Esophagus squamous epithelium (tissue), 5 donors: ENCODE measurements at places on chromosomes 16 and 17. TPM values are rescaled to one million over a fixed set of nuclear protein-coding genes. Genes with fewer than 3 reads are reported as not detected.

The IGF2BP1 gene
- total RNA-seq: not detected

The SEZ6 gene
- not detected for total RNA-seq

The ARL5C gene
- total RNA-seq: not detected

The CD68 gene
- 32.1 TPM for total RNA-seq

The SOST gene
- total RNA-seq: 0.49 TPM

The C16orf86 gene
- 1.1 TPM for total RNA-seq

The DUSP14 gene
- 22.7 TPM for total RNA-seq

The DNAI2 gene
- total RNA-seq: not detected

The TCAP gene
- total RNA-seq: 0.44 TPM

- DNase-seq: no peak
Measured at GRCh38 chr17:36088670-36089338, 1.1 kb downstream of the CCL3 start.

DNA sequence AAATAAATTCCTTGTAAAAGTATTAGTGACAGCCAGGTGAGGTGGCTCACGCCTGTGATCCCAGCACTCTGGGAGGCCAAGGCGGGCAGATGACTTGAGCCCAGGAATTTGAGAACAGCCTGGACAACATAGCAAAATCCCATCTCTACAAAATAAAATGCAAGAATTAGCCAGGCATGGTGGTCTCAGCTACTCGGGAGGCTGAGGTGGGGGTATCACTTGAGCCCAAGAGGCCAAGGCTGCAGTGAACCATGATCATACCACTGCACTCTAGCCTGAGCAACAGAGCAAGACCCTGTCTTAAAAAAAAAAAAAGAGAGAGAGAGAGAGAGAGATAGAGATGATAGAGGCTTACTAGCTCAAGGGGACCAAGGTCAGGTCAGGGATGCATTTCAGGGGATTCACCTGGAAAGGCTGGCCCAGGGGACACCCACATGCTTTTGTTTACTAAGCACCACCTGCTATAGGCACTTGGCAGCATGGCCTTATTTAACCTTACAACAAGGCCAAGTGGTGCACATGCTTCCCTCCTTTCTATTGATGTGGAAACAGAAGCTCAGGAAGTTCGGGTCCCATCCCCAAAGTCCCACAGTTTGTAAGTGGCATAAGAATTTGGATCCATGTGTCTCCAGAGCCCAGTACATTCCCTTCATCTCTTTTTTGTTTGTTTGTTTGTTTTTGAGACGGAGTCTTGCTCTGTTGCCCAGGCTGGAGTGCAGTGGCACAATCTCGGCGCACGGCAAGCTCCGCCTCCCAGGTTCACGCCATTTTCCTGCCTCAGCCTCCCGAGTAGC, 12.4 kb upstream of the SRCIN1 start:
- DNase-seq: no peak

- no peak for DNase-seq
Measured at GRCh38 chr17:58383892-58384462, 32.0 kb upstream of the SUPT4H1 start.

DNA sequence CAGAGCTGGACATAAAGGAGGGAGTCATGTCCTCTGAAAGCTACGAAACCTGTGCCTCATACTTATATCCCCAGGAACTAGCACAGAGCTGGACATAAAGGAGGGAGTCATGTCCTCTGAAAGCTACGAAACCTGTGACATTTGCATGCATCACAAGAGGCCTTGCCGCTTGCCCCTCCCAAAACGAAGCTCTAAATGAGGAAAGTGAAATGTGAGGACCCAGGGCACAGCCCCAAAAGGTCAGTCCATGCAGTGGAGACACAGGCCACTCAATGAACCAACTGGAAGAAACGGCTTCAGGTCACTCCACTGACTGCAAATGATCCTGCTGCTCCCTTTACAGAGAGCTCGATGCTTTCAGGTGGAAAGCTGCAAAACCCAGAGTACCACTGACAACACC, 38.3 kb downstream of the COG7 start:
- no peak for DNase-seq

DNA sequence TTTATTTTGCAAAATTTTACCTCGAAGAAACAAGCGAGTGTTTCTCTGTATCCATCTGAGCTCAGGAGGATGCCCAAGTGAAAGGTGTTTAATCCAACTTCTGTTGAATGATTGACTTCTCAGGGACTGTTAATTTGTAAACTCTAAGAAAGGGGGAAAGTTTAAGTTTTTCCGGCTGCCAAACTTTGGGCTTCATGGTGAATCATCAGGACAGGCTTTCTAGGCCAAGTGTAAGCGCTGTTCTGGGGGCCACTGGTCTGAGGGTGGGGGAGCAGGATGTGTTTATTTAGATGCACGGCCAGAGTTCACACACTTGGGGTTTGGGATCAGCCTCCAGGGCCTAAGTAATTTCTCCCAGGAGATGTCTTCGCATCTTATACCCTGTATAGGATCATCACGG, 110.4 kb downstream of the PITPNC1 start:
- DNase-seq: no peak

DNA sequence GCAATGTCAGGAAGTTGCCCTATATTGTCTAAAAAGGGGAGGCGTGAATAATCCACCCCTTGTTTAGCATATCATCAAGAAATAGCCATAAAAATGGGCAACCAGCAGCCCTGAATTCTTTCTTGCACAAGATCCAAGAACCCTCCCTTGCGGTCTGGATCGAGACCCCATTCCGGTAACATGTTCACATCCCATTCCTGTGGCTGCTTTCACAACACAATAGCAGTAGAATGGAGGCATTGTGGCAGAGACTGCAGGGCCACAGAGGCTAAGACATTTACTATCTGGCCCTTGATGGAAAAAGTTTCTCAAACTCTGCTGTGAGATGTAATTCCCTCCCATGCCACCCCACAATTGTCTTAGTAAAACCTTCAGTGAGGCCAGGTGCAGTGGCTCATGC, 73.2 kb downstream of the RMI2 start:
- DNase-seq: no peak

DNA sequence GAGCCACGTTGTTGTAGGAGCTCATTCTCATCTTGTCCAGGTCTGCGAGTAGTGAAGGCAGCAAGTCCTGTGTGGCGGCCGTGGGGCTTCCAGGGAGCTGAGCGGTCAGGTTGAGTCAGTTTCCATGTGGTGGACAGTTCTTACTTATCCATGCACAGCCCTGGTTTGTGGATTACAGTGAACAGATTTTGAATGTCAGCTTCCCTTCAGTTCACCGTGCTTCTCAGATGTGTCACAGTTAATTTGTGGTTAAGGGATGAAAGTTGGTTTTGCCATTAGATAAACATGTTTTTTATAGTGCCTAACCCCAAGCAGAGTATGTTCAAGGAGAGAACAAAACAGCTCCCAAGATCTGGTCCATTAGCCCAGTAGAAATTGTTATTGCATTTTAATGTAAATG, 103.1 kb downstream of the RPTOR start:
- DNase-seq: no peak

DNA sequence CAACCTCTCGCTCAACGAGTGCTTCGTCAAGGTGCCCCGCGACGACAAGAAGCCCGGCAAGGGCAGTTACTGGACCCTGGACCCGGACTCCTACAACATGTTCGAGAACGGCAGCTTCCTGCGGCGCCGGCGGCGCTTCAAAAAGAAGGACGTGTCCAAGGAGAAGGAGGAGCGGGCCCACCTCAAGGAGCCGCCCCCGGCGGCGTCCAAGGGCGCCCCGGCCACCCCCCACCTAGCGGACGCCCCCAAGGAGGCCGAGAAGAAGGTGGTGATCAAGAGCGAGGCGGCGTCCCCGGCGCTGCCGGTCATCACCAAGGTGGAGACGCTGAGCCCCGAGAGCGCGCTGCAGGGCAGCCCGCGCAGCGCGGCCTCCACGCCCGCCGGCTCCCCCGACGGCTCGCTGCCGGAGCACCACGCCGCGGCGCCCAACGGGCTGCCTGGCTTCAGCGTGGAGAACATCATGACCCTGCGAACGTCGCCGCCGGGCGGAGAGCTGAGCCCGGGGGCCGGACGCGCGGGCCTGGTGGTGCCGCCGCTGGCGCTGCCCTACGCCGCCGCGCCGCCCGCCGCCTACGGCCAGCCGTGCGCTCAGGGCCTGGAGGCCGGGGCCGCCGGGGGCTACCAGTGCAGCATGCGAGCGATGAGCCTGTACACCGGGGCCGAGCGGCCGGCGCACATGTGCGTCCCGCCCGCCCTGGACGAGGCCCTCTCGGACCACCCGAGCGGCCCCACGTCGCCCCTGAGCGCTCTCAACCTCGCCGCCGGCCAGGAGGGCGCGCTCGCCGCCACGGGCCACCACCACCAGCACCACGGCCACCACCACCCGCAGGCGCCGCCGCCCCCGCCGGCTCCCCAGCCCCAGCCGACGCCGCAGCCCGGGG, 1.3 kb downstream of the FOXC2 start:
- no peak for DNase-seq

- no peak for DNase-seq
Measured at GRCh38 chr16:1667271-1667670, 10.8 kb upstream of the JPT2 start.

DNA sequence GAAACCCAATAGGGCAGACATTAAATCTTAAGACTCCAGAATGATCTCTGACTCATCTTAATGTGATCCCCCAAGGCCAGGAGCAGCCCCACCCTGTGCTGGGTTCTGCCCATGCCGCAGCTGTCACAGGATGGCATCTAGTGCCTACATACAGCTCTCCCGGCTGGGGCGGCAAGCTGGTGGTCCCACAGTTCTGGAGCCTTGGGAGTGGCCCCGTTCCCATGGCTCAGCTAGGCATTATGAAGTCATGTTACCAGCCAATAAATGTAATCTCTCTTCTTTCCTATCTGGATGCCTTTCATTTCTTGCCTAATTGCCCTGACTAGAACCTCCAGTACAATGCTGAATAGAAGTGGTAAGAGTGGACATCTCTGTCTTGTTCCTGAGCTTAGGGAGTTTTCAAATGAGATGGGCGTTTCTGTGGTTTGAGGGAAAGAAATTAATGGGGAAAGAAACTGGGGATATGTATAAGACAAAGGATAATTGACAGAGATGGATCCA, 95.7 kb upstream of the DNAH17 start:
- no peak for DNase-seq

GRCh38 chr17:48626245-48627117, at the start of gene HOXB9:
Gene HOXB9 (minus strand): TSS chr17:48626358. CDS start chr17:48626269, 89 bp downstream.
- no peak for DNase-seq

GRCh38 chr17:49990331-49990730, 4.7 kb downstream of the DLX3 start:
- DNase-seq: no peak

GRCh38 chr17:28985950-28986713, 19.7 kb downstream of the SEZ6 start:
- no peak for DNase-seq

DNA sequence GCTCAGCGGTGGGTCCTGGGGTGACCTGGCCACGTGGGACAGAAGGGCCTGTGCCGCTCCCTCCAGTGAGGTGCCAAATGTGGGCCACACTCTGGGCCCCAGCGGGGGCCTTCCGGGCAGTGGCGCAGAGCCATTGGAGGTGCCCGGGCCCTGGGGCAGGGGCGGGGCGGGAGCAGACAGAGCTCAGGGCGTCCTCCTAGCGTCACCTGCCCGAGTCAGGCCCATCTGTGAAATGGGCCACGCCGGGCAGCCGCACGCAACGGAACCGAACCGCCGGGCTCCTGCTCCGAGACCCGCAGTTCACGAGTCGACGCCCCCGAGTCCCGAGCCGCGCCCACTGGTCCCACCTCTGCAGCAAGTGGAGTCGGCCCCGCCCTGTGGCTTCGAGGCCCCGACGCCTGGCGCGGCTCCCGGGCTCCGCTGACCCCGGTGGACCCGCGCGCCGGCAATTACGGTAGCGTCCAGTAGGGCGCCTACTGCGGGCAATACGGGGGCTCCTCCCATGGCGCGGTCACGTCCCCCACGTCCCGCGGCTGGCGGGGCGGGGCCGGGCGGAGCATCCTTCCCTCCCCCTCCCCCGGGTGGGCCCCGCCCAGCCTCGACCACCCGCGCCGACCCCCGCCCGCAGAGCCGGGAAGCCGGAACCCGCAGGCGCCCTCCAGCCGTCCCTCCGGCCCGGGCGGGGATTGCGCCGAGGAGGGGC, 1.9 kb downstream of the SLC16A3 start:
- DNase-seq: no peak

- no peak for DNase-seq
Measured at GRCh38 chr17:53635444-53635843, 187.3 kb upstream of the KIF2B start.

DNA sequence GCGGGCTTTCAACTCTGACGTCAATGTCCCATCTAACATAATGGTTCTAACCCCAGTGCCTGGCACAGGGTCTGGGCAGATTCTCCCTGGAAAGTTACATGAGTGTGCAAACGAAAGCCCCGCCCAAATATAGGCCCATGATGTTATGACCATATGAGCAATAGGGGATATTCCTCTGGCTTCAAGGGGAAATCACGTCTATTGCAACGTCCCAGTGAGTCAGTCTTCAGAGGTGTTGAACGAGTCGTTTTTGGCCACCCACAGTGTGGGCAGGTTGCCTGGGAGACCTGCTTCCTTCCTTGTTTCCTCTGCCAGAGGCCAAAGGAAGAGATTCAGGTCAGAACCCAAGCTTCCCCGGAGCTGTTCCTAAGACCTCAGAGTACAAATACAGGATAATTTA, 30.3 kb downstream of the PIK3R5 start:
- no peak for DNase-seq

- DNase-seq: no peak
Measured at GRCh38 chr17:40017422-40018080, 2.3 kb downstream of the CSF3 start.

- DNase-seq: no peak
Measured at GRCh38 chr17:63382826-63383225, 63.3 kb downstream of the CYB561 start.

GRCh38 chr16:52440248-52440647, 106.7 kb downstream of the TOX3 start:
- DNase-seq: no peak

DNA sequence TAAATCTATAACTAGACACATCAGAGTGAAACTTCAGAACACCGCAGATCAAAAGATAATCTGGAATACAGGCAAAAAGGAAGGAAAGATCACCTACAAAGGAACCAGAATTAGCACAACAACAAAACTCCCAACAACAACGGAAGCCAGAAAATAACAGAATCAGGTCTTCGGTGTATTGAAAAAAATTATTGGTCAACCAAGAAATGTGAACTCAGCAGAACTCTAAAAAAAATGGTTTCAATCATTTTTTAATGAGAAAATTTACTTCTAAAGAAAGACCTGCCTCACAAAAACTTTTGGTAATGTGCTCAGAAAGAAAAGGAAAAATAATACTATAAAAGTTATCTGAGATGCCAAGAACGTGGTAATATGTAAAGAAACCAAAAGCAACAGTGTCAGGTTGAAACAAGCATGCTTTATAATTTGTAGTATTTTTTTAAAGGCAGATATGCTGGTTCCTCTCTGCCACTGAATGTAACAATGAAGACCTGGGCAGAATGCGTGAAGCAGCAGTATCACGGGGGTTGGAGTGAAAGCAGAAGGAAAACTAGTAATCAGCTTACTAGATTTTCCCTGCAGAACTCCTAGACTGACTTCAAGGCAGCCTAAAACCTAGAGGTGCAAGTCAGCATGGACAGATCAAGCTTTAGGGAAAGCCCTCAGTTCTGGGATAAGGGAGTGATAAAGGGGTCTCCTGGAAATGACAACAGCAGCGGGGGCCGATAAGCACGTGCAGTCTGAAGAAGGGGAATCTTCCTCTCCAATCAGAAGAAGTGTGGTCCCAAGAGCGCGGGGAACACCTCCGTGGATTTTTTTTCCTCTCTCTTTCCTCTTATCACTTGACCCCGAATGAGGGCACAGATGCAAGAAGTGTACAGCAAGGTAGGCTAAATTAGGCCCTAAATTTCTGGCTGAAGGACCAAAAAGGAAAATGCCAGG, 80.9 kb upstream of the TEKT1 start:
- DNase-seq: no peak
